ENCODE measurements at places on chromosomes 13 and 19.
A peak's percentile ranks its signal among the peaks of the same experiment; 100 is the strongest.

GRCh38 chr13:62997038-62997599, 1581.5 kb upstream of the PCDH20 start:
- no peak for DNase-seq

- no peak for DNase-seq
These were observed 74.9 kb downstream of the IER2 start for GRCh38 chr19:13225085-13225484.

DNA sequence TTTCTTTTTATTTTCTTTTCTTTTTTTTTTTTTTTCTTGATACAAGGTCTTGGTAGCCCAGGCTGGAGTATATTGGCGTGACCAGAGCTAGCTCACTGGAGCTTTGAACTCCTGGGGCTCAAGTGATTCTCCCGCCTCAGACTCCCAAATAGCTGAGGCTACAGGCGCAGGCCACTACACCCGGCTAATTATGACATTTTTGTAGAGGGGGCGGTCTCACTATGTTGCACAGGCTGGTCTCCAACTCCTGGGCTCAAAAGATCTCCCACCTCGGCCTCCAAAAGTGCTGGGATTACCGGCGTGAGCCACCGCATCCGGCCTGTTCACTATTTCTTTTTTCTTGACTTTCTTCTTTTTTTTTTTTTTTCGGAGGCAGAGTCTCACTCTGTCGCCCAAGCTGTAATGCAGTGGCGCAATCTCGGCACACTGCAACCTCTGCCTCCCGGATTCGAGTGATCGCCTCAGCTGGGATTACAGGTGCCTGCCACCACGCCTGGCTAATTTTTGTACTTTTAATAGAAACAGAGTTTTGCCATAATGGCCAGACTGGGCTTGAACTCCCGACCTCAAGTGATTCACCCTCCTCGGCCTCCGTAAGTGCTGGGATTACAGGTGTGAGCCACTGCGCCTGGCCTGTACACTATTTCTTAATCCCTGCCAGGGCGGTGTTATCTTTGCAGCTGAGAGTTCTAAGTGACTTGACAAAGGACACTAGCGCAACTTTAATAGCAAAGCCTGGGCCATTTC, 37.1 kb upstream of the LSM14A start:
- DNase-seq, result no peak

GRCh38 chr13:33832872-33833271, 14.9 kb downstream of the RFC3 start:
- no peak for DNase-seq

- no peak for DNase-seq
These were observed 58.5 kb downstream of the POSTN start for GRCh38 chr13:37539976-37540605.

DNA sequence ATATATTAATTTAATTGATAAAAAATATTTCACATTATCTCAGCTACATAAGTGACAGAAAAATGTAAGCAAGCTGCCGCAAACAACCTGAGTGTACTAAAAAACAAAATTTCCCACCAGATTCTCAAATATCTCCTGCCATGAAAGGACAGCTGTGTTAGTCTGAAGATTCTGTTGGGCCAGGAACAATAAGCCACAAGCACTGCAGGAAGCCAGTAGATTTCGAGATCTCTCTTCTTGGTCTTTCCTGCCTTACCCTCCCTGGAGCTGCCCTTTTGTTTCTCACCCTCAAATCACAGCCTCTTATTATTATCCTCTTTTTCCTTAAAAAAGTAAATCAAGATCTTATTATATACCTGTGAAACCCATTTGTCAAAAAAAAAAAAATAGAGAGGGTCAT, 165.6 kb downstream of the EFNB2 start:
- no peak for DNase-seq

DNA sequence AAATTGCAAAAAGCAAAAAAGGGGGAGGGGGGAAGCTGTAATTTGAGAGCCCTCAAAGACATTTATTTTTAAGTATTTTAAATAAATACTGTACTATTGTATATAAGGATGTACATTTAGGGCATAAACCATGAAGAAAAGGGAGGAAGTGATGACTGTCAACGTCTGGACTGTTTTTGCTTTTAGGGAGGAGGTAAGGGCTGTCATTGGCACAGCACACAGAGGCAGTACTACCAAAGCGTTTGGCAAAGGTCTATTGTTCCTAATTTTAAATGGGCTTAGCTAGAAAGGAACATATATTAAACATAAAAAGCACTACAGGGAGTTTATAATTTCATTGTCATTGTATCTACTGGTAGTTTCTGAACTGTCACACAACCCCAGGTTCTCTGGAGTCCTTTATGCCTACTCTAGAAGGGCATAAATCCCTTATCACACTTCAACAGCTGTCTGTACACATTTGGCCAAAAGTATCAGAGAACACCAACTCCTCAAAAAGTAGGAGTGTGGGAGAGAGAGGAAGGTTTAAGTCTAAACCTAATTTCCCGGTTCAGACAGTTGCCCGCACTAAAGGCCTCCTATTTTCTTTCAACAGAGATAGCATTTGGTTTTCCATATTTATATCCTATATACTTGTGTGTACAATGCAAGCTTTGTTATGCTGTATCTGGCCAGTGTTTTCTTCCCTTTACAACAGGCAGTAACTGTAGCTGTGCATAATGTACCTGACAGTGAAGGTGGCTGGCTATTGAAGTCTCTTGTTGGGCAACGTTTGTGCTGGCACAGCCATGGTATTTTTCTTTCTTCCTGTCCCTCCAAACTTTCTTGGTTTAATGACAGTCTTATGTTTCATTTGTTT, 406.2 kb downstream of the KLF5 start:
- no peak for DNase-seq

DNA sequence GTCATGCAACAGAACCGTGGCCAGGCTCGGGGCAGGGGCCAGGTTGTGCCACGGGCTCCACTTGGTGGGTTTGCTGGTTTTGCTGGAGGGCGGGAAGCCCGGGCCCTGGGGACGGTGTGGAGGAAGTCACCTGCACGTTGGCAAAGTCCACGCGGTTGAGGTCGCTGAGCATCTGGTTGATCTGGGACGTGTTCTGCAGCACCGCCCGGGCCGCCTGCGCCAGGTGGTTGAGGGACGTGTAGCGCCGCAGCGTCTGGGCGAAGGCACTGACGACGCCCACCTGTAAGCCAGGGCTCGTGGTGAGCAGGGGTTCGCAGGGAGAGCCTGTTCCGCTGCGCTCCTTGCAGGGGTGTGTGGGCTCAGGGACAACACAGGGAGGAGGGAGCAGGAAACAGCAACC, 24.7 kb upstream of the RANBP3 start:
- no peak for DNase-seq

DNA sequence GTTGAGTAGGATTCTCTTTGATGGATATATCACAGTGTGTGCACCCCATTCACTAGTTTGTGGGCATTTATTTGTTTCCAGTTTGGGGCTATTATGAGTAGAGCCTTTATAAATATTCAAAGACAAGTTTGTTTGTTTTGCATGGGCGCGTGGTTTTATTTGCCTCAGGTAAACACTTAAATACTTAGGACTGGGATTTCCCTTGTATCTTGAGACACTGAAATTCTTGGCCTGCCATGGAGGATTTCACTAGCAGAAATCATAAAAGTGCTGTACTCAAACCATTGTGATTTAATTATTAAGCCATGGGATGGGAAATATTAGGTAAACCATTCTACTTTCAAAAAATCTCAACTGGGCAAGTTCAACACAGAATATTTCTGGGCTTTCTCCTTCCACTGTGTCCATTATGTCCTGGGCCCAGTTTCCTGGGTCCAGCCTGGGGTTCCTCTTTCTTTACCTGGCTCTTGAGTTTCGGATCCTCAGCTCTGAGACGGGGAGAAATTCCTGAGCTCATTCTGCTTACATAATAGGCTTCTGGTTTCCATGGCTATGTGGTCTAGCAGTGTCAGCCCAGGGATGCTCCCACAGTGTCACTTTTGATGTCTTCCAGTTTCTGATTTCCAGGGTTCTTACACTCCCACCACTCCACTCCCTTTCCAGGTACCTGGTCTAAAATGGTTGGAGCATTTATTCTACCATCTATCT, 14.4 kb downstream of the MYO16 start:
- no peak for DNase-seq

DNA sequence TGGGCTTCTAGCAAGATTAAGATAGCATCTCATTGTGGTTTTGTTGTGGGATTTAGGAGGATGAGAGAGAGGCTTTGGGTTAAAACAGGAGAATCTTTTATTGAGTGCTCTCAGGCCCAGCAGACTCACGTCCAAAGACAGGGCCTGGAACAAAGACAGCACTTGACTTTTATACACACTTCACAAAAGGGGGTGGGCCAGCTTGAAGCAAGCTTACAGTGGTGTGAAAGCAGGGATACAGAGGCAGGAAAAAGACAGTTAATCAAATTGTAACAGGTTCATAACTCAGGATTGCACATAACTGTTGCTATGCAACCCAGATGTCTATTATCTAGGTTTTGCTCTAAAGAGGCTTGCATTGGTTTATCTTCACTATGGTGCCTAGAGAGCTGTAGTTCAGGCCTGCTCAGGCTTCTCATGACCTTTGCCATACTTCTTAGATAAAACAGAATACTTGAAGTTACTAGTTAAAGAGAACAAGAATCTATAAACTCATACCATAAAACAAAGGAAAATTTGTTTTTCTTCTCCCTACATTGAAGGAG, 42.2 kb upstream of the CEACAM21 start:
- DNase-seq, result no peak

DNA sequence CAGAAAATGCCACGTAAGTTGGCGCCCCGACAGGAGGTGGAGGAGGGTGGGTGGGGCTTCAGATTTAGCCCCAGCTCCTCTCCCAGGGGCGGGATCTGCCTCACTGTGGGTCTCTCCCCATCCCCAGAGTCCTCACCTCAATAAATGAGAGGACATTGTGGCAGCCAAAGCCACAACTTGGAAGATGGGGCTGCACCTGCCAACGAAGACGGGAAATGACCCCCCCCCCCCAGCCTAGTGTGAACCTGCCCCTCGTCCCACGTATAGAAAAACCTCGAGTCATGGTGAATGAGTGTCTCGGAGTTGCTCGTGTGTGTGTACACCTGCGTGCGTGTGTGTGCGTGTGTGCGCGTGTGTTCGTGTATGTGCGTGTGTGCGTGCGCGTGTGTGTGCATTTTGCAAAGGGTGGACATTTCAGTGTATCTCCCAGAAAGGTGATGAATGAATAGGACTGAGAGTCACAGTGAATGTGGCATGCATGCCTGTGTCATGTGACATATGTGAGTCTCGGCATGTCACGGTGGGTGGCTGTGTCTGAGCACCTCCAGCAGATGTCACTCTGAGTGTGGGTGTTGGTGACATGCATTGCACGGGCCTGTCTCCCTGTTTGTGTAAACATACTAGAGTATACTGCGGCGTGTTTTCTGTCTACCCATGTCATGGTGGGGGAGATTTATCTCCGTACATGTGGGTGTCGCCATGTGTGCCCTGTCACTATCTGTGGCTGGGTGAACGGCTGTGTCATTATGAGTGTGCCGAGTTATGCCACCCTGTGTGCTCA, 1.5 kb upstream of the TRAPPC5 start:
- peak; percentile 50 for DNase-seq

GRCh38 chr13:112244061-112244460, 132.1 kb upstream of the SPACA7 start:
- no peak for DNase-seq

DNA sequence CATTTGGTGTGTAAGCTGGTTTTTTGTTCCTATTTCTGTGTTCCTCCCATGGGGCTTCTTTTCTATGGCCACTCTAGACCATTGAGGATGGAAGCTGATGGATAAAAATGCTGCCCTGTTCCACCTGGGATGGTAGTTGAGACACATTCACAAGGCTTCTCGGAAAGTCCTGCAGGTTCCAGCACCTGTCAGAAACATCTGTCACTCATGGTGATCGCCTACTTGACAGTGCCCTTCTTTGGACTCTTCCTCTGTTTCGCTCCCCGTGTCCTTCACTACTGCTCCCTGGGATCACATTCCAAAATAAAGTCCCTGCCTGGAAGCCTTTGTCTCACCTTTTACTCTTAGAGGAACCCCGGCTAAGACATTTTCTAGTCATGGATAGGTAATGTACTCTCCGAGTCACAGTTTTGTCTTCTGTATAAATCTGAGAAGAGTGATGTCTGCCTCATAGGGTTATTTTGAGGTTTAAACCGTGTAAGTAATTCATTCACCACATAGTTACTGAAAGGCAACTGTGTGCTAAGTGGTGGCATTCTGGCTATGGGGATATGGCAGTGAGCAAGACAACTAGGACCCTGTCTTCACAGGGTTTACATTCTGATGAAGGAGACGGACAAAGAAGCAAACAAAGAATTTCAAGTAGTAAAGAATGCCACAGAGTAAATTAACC, 21.0 kb downstream of the UBAC2 start:
- DNase-seq, result no peak

DNA sequence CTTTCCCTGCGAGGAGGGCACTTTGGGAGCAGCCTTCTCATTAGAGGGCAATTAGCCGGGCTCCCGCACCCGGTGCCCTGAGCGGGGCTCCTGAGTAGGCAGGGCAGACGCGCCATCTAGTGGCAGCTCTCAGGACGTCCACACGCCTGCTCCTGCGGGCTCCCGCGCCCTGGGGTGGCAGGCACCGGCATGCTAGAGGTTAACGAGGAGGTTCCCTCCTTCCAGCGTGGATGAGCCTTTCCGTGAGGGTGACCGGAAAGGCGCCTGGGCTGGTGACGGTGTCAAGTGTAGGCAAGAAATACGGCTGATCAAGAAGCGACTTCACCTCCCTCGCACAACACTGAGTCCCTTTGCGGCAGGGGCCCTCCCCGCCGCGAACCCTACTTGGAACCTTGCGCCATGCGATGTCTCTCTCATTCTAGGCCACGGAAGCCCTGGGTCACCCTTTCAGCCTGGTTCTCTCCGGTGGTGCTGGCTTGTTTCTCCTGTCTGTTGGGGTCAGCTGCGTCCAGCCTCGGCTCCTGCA, 67.7 kb downstream of the ALOX5AP start:
- peak; percentile 69 for DNase-seq

- DNase-seq, result no peak
These were observed 40.9 kb downstream of the MCF2L start for GRCh38 chr13:113009743-113010509.

GRCh38 chr13:61880578-61881283, 465.1 kb upstream of the PCDH20 start:
- DNase-seq, result no peak

DNA sequence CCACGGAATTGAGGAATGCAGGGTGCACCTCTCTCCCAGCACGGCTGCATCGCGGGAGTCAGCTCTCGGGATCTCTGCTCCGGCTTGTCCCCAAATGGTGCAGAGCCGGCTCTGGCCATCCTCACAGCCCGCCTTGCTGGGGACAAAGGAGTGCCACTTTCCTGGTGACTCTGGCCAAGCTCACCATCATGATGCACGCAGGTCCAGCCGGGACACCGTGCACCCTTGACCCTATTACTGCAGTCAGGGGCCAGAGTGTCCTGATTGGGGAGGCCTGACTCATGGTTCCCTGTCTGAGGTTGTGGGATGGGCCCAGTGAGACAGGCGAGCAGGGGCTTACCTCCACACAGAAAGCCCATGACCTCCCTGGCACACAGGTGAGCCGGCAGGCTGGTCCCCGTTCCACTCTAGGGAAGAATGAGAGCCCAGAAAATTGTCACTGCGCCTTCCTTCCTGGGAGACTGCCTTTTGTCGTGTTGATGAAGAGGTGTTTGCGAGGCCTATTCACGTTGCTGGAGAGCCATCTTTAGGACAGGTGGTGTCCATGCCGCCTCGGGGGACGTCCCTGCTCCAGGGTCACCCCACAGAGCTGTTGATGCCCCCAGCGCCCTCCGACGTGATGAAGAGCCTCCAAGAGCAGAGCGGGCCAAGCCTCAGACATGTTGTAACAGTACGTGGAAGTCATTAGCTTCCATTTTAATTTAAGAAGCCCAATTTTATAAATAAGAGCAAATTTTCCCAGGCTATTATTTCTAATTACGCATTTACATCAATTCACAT, 18.5 kb upstream of the VSTM2B start:
- DNase-seq, result no peak

- no peak for DNase-seq
These were observed 141.4 kb downstream of the KCNRG start for GRCh38 chr13:50156561-50157127.

GRCh38 chr19:43526884-43527859, at the start of gene ETHE1:
Gene ETHE1, minus strand, starts transcription at chr19:43527201. Its CDS starts 24 bp downstream, at chr19:43527177.
- DNase-seq, result no peak

Measured in stimulated activated CD8-positive, alpha-beta memory T cell treated with anti-CD3 and anti-CD28 coated beads, Interleukin-12 subunit alpha, Interleukin-12 subunit beta, amount 100 ng/mL, for 1 hour (primary cell).